ENCODE measurements at places on chromosomes 3 and 15.

GRCh38 chr15:29352402-29352801, 82.8 kb upstream of the NSMCE3 start:
- DNase-seq = no peak

GRCh38 chr15:89724621-89725020, 26.4 kb downstream of the MESP1 start:
- no peak for DNase-seq

DNA sequence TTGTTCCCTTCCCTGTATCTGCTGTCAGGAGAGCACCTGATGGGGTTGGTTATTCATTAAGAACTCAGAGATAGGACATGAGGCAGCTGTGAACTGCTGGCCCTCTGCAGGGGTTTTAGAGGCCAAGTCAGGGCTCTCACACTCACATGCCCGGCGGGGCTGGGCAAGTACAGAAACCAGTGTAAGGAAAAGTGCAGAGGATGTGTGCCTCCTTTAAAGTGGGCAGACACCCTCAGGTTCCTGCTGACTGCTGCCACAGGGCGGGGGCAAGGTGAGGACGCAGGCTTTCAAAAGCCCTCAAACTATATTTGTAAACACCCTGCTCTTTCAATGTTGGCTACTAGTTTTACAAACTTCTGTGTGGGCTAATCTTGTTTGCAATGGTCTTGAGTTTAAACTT, 22.4 kb downstream of the CXCR6 start:
- peak; percentile 24 for DNase-seq

DNA sequence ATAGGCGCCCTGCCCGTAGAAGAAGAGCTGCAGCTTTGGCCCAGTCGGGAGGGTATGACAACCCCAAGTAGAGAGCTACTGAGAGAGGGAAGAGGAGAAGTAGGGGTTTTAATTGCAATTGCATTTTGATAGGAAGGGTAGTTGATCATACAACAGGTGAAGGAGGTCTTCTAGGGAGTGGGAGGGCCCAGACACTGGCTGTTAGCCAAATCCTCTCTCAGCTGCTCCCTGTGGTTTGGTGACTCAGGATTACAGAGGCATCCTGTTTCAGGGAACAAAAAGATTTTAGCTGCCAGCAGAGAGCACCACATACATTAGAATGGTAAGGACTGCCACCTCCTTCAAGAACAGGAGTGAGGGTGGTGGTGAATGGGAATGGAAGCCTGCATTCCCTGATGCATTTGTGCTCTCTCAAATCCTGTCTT, 408.9 kb upstream of the THBS1 start:
- no peak for DNase-seq

DNA sequence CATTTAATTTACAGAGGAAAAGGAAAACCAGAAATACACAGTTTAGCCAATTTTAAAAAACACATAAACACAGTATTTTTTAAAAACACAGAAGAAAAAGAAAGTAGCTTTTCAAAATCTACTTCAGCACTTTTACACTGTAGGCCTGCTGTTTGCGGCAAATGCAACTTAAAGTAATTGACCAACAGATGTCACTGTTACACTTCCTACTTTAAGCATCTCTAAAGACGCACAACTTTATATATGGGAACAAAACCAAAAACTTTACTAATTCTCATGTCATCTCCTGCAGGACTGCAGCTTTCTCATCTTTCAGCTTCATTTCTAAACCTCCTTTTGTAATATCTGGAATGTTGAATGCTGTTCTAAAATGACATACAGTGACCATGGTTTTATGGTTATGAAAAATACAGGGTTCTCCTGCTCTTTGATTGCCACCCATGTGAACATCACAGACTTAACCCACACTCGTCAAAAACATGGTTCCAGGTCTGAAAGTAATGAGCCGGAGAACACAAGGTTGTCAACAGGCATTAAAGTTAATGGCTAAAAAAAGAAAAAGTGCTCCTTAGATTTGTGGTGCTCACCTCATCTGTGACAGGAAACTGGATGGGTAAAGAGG, 107.9 kb downstream of the FMN1 start:
- no peak for DNase-seq
